ENCODE measurements at places on chromosomes 5 and 9.

GRCh38 chr9:131715906-131716305, 24.0 kb downstream of the RAPGEF1 start:
- DNase-seq: no peak

- DNase-seq: no peak
Measured at GRCh38 chr9:113210815-113211214, 10.3 kb downstream of the FKBP15 start.

DNA sequence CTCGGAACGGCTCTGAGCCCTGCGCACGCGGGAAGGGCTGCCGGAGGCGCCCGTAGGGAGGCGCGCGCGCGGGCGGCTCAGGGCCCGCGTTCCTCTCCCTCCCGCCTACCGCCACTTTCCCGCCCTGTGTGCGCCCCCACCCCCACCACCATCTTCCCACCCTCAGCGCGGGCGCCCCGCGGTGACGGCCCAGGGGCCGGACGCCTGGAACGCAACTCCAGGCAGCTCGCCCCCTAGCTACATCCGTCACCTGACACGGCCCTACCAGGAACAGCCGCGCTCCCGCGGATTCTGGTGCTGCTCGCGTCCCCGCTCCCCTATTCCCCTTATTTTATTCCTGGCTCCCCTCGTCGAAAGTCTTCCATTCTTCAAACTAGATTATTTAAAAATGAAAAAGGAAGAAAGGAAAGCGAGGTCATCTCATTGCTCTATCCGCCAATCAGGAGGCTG, at the start of gene CDKN2B-AS1:
CDKN2B-AS1 (plus strand) TSS at position 236 of the 450 bp plus-strand sequence.
- peak; percentile 55 for DNase-seq

DNA sequence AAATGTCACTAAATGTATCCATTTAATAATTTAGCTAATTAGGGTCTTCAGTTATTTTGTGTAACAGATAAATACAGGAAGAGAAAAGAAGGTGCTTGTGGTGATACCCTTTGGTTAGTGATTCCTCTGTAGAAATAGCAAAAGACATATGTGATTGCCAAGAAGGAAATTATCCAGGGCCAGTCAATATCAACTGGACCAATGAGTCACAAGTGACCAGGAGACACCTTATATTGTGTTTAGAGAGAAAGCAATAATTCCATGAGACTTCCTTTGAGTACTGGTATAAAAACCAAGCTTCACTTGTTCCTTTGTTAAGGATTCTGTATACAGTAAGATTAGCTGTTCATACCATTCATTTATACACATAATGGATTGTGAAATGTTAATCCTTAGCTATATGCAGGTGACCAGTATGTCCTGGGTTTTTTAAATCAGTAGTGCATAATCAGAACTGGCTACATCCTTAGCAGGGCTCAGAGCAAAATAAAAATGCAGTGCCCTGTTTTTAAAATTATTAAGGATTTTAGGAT, 11.7 kb upstream of the F2R start:
- no peak for DNase-seq

- DNase-seq: no peak
Measured at GRCh38 chr9:25681266-25681665, 3.0 kb upstream of the TUSC1 start.

DNA sequence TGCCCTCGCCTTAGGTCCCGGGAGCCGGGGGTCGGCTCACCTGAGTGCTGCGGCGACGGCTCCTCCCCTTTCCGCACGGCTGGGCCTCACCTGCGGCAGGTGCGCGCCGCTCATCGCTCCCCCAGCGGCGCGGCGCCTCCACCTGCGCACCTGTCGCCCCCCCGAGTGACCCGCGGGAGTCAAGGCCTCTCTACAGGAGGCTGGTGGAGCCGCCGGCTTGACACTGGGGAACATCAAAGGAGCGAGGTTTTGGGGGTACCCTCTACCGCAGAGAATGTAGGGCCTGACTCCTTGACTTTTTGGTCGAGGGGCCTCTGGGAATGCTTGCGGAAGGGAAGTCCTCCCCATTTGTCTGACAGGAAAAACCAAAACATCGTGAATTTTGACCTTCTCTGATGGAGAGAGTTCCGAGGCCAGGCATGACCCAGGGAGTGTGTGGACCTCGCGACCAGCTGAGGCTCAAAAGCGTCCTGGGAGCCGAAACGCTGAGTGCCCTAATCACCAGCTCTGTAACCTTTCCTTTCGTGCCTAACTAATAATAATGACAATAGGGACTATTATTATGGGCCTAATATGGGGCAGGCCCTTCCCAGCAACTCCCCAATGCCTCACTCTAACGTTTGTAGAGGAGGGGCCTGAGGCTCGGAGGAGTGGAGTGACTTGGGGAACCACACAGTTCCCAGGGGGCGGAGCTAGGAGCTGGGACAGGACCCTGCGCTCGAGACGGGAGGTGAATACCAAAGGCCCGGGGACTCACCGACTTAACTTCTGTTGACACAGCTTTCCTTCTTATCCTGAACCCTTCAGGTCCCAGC, 714 bp upstream of the IER5L start:
- no peak for DNase-seq

- DNase-seq: no peak
Measured at GRCh38 chr5:140677947-140678346, 4.6 kb upstream of the DND1 start.

GRCh38 chr9:135677641-135678168, 14.6 kb downstream of the LCN9 start:
- DNase-seq: no peak

DNA sequence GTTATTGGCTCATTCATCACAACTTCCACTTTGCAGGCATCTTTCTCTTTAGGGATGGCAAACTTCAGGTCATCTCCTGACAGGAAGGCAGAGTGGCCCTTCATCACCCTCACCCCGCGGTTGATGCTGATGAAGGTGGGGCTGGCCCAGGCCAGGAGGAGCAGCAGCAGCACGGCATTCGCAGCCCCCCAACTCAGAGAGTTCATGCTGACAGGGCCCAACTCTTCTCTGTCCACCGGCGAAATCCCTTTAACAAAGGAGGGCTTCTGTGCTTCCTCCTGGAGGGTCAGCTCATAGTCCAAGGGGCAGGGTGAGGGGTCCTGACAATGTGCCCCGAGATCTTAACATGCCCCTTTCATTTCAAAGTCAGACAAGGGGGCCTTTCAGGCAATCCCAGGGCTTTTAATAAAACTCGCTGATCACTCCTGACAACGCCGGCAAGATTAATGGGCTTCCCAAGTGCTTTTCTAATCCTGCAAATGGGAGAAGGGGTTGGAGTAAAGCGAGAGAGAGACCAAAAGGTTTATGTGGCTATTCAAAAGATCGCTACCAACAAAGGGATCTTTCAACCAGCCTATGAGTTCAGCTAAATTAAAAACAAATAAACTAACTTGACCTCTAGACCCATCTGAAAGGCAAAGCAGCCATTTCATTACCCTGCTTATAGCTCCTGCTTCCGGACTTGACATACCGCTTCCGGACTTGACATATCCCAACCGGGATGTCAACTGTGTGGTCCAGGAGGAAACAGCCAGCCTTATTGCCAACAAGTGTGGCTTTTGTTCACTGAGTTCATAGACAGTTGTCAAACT, 41.2 kb downstream of the FREM1 start:
- no peak for DNase-seq

DNA sequence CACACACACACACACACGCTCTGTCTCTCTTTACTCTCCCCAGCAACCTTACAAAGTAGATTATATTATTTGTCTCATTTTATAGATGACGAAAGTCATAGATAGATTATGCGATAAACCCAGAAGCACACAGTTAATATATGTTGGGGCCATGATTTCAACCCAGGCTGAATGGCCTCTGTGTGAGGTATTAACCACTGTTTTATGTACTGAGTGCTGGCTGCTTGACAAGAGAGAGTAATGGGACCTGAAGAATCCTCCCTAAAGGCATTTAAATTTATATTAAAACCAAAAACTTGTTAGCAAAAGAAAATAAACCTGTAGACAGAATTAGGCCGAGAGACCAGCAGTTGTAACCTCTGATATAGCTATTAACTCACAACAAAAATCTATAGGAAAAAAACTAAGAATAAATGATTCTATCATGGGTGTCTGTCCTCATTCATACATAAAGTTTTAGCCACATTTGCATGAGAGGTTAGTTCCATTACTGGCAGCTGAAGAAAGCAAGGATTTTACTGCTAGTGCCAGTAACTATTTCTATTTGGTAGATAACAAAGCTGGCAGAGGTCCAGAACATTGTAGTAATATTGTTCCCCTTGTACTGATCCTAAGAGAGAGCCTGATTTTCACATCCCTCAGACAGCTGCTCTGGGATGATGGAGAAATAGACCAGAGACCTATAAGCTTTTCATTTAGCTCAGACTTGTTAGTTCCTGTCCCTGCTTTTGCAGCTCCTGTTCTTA, 250.9 kb downstream of the ADGRV1 start:
- DNase-seq: peak; percentile 35

GRCh38 chr9:7534211-7534935, 265.2 kb downstream of the DMAC1 start:
- no peak for DNase-seq

DNA sequence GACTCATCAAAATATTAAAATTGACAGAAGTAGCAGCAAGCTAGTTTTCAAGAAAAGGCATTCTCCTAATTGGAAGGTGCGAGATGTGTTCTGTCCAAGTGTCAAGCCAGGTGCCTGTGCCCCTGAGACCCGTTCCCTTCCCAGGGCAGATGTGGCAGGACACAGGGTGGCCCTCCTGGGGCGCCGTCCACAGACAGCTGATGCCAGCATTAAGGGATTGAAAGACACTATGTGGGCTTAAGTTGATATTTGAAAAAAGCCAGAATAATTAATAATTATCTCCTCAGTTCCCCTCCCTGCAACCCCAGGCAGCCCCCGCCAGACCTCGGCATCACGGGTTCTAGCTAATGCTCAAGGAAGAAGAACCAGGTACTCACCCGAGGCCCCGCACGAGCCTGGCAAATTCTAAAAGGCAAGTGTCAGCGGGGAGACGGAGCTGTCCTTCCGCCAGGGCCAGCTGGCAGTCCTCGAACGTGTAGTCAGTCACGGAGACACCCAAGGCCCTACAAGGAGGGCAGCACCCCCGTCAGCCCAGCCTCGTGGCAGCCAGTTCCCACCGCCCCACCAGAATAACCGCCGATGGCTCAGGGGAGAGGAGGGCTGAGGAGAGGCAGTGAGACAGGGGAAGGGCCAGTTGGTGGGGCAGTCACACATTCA, 29.1 kb upstream of the SLC6A3 start:
- DNase-seq: no peak

- DNase-seq: no peak
Measured at GRCh38 chr9:4620881-4621555, 41.1 kb upstream of the PLPP6 start.

DNA sequence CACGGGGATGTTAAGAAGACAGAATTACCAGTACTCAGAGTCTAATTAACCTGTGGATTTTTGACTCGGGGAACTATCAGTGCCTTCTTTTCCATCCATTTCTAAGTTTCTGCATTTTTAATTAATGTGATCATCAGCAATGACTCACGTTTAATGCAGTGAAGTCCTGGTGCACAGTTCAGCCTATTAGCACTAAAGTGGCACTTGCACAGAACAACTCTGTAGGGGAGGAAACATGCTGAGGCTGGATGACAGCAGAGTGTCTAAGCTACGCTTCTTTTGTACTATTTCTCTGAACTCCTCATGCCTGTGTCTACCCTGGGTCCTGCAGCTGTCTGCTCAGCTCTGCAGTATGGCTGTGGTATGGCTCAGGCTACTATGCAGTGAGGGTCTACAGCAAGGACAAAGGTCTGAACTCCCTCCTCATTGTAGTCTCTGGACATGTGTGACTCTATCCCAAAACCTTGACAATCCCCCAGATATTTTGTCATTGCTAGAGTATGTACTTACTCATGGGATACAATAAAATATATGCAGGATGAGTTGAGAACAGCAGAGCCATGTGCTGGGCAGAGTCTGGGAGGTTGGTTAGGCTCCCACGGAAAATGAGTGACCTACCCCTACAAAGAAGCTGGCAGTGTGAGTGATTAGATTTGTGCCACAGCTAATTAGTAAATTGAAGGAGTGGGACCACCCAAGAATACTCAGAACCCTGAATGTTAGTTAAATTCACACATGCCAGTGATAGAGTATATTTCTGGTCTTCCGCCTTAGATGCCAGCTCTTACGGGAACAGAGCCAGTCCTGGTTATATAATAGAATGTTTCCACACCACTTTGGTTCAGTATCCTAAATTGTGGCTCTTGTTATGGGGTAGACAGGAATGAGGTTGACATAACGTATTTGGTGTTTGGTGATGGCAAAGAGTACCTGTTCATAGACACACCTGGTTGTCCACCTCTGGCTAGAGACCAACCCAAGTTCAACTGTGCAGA, 148.0 kb downstream of the GHR start:
- DNase-seq: no peak

DNA sequence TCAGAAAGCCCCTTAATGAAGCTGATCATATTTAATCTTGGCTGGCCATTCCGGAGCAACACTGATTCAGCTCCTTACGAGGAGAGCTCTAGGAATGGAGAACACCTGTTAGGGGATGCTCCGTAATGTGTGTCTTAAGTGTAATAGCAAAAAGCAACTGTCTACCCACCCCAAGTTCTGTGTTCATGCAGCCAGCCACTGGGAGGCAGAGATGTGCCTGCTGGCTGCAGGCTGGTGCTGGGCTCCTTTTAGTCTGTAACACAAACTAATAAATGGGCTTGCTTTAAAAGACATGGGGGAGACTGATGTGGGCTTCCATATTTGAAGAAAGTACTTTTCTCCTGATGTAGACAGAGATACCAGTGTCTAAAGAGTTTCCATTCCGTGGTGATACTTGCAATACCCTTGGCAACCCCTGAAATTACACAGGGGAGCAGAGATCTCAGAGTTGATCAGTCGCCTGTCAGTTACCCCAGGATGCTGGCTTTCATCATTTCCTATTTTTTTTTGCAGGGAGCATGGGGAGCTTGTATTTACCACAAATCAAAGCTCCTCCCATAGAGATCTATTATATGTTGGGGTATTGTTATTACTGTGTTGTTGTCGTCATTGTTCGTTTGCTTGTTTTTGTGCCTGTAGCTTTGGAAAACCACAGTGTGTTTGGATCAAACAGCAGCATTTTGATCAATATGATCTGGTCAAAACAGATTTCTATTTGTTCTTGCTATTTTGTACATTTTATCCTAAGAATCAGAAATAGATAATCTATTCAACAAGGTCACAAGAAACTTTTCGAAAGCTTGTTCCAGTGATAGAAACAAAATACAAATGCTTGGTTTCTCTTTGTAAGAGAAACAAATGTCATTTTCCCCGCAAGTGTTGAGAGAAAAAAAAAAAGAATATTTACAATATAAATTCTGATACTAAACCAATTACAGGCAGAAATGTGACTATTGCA, 65.8 kb downstream of the MTX3 start:
- no peak for DNase-seq

DNA sequence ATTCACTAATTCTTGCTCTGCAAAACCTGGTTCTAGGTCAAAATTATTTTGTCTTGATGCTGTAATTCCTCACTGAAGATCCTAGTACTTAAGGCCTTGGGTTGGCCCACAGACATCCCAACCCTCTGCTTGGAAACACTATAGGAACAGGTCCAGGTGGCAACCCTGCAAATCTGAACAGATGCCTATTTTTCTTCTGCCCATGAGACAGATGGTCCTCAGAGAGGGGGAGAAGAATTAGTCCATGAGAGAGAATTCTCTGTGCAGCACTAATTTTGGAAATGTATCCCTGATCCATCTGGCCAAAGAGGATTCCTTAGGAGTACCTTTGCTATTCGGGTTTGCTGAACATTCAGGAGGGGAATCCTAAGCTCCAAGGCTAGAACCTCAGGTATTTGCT, 156.3 kb downstream of the ELAVL2 start:
- DNase-seq: no peak

GRCh38 chr5:150081541-150082283, 4.6 kb downstream of the CSF1R start:
- DNase-seq: peak; percentile 47

- no peak for DNase-seq
Measured at GRCh38 chr9:104895572-104895971, 32.4 kb downstream of the ABCA1 start.
